ENCODE measurements at places on chromosomes 2 and 18. TPM values are rescaled to one million over a fixed set of nuclear protein-coding genes. Genes with fewer than 3 reads are reported as not detected.

PLA2R1 gene
- 0.78 TPM for total RNA-seq

ALPG gene
- 2.5 TPM for total RNA-seq

XDH gene
- total RNA-seq = 0.87 TPM

RAMP1 gene
- 2.7 TPM for total RNA-seq

CKAP2L gene
- total RNA-seq = 15.1 TPM

NCK2 gene
- total RNA-seq = 62.4 TPM

- H3K36me3 ChIP-seq = peaks cover 4% of the 10 kb centered on the region
- H3K4me3 ChIP-seq = no peak overlapping the region
- no peaks in the 10 kb centered on the region for H3K4me1 ChIP-seq
- no peaks in the 10 kb centered on the region for H3K27me3 ChIP-seq
- no peak overlapping the region for H3K27ac ChIP-seq
These were observed 25.2 kb downstream of the MOCOS start for GRCh38 chr18:36212301-36213171.

DNA sequence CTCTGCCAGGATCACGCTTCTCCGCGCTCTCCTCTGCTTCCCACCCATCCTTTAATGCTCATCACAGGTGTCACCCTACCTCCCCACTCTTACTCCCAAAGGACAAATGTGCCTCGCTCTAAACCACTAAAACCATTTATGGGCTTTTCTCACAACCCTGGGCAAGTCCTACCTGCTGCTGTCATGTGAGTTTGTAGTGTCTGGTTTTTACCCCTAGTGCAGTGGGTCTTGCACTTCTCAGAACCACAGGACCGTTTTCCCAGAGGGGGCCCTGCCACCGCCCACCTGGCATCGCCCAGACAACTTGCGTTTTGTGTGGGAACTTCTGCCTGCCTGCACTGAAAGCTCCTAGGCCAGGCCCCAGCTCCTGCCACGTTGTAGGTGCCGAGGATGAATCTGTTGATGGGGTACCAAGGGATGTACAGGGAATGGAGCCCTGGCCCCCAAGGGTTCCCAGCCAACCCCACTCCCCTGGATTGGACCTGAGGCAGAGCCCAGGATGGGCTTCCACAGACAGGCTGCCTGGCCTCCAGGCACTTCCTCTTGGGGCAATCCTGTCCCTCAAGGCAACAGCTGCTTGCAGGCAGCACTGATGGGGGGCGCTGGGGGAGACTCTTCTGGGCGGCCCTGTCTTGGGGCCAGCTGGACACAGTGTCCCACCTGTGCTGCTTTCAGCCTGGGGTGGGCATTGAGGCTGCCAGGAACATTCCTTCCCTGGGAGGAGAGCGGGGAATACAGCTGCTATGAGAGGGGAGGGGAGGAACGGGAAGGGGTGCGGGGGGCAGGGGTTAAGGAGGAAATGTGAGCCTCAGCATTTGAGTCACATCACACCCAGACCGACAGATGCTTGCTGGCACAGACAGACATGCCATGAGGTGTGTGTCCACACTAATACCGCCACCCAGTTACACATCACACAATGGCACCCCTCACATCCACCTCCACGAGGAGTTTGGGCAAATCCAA, 176.3 kb downstream of the ZFP36L2 start:
- H3K4me1 ChIP-seq = no peaks in the 10 kb centered on the region
- no peak for DNase-seq
- no peak overlapping the region for H3K27ac ChIP-seq
- no peaks in the 10 kb centered on the region for H3K36me3 ChIP-seq
- H3K27me3 ChIP-seq = no peaks in the 10 kb centered on the region

GRCh38 chr2:9235147-9236044, 28.8 kb downstream of the ASAP2 start:
- peaks cover 10% of the 10 kb centered on the region for H3K4me1 ChIP-seq
- H3K4me3 ChIP-seq = no peak overlapping the region
- H3K27me3 ChIP-seq = no peaks in the 10 kb centered on the region
- no peak for DNase-seq

- no peaks in the 10 kb centered on the region for H3K36me3 ChIP-seq
- no peak overlapping the region for H3K4me3 ChIP-seq
- no peak for DNase-seq
- no peak overlapping the region for H3K27ac ChIP-seq
These were observed 35.9 kb upstream of the SLC14A1 start for GRCh38 chr18:45688113-45688512.

- no peak for DNase-seq
- H3K4me3 ChIP-seq = peak overlapping the region; percentile 95
- peaks cover 16% of the 10 kb centered on the region for H3K4me1 ChIP-seq
- no peaks in the 10 kb centered on the region for H3K36me3 ChIP-seq
These were observed 465 bp upstream of the PLEKHA3 start for GRCh38 chr2:178479758-178480226.

- H3K4me1 ChIP-seq = no peaks in the 10 kb centered on the region
- no peak for DNase-seq
- no peaks in the 10 kb centered on the region for H3K27me3 ChIP-seq
- H3K4me3 ChIP-seq = no peak overlapping the region
These were observed 32.1 kb upstream of the SLC66A3 start for GRCh38 chr2:11123001-11123809.

GRCh38 chr2:203002054-203002821, 12.4 kb upstream of the NBEAL1 start:
- H3K27ac ChIP-seq = no peak overlapping the region
- DNase-seq = no peak
- H3K36me3 ChIP-seq = no peaks in the 10 kb centered on the region

- H3K4me3 ChIP-seq = no peak overlapping the region
- H3K36me3 ChIP-seq = no peaks in the 10 kb centered on the region
- H3K27ac ChIP-seq = no peak overlapping the region
- peaks cover 15% of the 10 kb centered on the region for H3K4me1 ChIP-seq
- no peaks in the 10 kb centered on the region for H3K27me3 ChIP-seq
These were observed 457.8 kb upstream of the MEX3C start for GRCh38 chr18:51655327-51655698.

GRCh38 chr2:143803936-143804335, 674.7 kb downstream of the ARHGAP15 start:
- no peaks in the 10 kb centered on the region for H3K27me3 ChIP-seq
- H3K36me3 ChIP-seq = no peaks in the 10 kb centered on the region

DNA sequence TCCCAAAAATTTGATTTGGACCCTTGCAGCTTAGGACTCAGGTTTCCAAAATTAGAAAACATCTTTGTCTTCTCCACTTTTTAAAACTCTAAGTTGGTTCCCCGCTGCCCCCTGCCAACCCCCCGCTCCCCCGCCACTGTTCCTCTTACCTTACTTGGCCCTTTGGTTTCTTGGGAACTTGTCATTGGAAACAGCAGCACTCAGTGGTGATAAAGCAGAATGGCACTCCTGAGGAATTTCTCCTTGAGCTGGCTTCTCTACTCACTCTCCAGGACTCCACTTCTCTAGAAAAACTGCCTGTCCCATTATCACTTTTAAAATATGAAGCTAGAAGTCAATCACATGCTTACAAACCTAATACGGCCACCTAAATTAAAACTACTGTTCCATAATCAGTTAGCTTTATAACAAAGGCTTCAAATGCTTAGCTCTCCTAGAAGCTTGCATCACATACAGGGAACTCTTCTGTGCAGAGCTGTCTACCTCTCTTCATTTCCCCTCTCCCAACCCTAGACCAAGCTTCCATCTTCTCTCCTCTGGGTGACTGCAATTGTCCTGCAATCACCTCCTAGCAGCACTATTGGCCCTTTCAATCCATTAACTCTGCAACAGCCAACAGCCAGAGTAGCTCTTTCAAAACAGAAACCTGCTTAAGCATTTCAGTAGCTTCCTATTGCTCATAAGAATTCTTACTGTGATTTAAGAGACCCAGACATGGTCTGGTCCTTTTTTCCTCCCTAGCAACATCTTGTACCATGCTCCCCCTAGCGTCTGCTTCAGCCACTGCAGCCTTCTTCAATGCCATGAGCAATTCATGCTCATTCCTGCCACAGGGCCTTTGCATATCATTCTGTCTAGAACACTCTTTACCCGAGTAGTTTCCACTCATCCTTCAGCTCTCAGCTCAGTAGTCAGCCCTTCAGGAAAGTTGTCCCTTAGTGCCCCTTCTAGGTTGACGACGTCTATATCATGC, 15.2 kb upstream of the PLEKHM3 start:
- H3K4me1 ChIP-seq = peaks cover 14% of the 10 kb centered on the region
- H3K27me3 ChIP-seq = no peaks in the 10 kb centered on the region
- H3K27ac ChIP-seq = peak overlapping the region; percentile 48
- DNase-seq = peak; percentile 91
- H3K36me3 ChIP-seq = no peaks in the 10 kb centered on the region
- no peak overlapping the region for H3K4me3 ChIP-seq

GRCh38 chr2:3519255-3520205, at the start of gene ADI1:
Gene ADI1 (minus strand): TSS chr2:3519531. CDS start chr2:3519487, 44 bp downstream.
- peak within 1 kb of the TSS; percentile 64 for H3K4me3 ChIP-seq
- H3K36me3 ChIP-seq = no peaks in the 10 kb centered on the region
- DNase-seq = peak; percentile 84
- H3K27me3 ChIP-seq = 0 out of 2 replicates have a peak, but pooled peaks cover 5% of the 10 kb centered on the region
- H3K27ac ChIP-seq = peak within 1 kb of the TSS; percentile 93

DNA sequence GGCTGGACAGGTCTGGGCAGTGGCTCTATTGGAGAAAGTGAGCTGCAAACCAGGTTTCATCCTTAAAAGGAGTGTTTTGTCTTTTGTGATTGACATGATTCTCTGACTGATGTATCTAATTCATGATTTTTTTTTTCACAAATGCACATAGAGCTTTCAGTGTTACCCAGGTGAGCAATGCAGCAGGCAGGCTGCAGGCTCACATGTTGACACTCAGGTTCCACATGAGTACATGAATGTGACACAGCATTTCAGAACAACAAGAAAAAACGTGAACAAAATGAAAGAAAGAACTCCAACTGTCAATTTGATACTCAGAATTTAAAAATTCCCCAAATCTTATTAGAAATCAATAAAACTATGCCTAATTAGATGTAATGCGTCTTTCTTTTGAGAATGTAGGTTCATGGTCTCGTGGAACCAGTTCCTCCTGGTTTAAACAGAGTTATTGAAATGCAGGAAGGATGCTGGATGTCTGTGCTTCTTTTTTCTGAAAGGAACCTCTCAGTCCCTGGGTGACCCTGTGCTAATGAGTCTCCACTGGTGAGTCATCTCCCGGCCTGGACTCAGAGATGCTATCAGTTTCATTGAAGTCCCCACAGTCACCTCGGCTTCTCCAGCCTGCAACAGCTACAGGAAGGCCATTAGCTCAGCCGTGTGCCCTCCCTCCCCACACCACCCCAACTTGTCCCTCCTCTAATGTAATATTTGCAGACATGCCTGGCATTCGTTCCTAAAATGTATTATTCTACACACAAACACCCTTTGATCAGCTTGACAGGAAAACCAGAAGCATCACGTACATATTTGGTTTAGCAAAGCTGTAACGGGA, 430.4 kb downstream of the LPIN1 start:
- H3K4me3 ChIP-seq = no peak overlapping the region
- H3K4me1 ChIP-seq = no peaks in the 10 kb centered on the region
- H3K36me3 ChIP-seq = no peaks in the 10 kb centered on the region
- no peaks in the 10 kb centered on the region for H3K27me3 ChIP-seq

DNA sequence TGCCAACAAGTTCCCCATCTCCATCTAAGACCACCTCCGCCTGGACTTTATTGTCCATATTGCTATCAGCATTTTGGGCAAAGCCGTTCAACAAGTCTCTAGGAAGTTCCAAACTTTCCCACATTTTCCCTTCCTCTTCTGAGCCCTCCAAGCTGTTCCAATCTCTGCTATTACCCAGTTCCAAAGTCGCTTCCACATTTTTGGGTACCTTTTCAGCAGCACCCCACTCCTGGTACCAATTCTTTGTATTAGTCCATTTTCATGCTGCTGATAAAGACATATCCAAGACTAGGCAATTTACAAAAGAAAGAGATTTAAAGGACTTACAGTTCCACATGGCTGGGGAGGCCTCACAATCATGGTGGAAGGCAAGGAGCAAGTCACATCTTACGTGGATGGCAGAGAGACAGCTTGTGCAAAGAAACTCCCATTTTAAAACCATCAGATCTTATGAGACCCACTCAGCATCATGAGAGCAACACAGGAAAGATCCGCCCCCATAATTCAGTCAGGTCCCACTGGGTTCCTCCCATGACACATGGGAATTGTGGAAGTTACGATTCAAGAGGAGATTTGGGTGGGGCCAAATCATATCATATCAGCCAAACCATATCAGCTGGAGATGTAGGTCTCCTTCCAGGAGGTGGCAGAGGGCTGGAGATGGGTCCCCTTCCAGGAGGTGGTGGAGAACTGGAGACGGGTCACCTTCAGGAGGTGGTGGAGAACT, 19.8 kb upstream of the TXNDC2 start:
- peaks cover 11% of the 10 kb centered on the region for H3K36me3 ChIP-seq
- no peaks in the 10 kb centered on the region for H3K27me3 ChIP-seq
- no peak for DNase-seq
- H3K4me3 ChIP-seq = no peak overlapping the region

DNA sequence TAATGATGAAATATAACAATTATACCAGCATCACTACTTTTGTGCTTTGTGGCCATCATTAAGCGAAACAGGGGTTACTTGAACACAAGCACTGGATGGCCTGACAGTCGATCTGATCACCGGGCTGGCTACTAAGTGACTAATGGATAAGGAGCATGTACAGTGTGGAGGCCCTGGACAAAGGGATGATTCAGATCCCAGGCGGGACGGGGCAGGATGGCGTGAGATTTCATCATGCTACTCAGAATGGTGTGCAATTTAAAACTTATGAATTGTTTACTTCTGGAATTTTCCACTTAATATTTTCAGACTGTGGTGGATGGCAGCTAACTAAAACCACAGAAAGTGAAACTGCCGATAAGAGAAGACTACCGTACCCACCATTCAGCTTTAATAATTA, 7.0 kb upstream of the CLIP4 start:
- H3K4me1 ChIP-seq = no peaks in the 10 kb centered on the region
- no peak for DNase-seq
- no peak overlapping the region for H3K4me3 ChIP-seq
- H3K36me3 ChIP-seq = no peaks in the 10 kb centered on the region
- H3K27ac ChIP-seq = no peak overlapping the region

- DNase-seq = no peak
- no peaks in the 10 kb centered on the region for H3K36me3 ChIP-seq
- H3K4me3 ChIP-seq = no peak overlapping the region
- peaks cover 20% of the 10 kb centered on the region for H3K4me1 ChIP-seq
- no peaks in the 10 kb centered on the region for H3K27me3 ChIP-seq
- H3K27ac ChIP-seq = no peak overlapping the region
These were observed 31.6 kb downstream of the MBD2 start for GRCh38 chr18:54192900-54193299.

GRCh38 chr2:113172721-113173541, 840 bp upstream of the PSD4 start:
- no peaks in the 10 kb centered on the region for H3K4me1 ChIP-seq
- H3K27ac ChIP-seq = no peak overlapping the region
- H3K4me3 ChIP-seq = no peak overlapping the region
- no peaks in the 10 kb centered on the region for H3K27me3 ChIP-seq

GRCh38 chr2:232333361-232334135, 45.0 kb upstream of the ALPP start:
- DNase-seq = peak; percentile 54
- no peak overlapping the region for H3K27ac ChIP-seq
- H3K4me3 ChIP-seq = no peak overlapping the region
- H3K36me3 ChIP-seq = no peaks in the 10 kb centered on the region
- H3K27me3 ChIP-seq = no peaks in the 10 kb centered on the region

- no peaks in the 10 kb centered on the region for H3K36me3 ChIP-seq
- peaks cover 32% of the 10 kb centered on the region for H3K4me1 ChIP-seq
- DNase-seq = peak; percentile 31
- no peak overlapping the region for H3K27ac ChIP-seq
- H3K4me3 ChIP-seq = no peak overlapping the region
These were observed 29.9 kb upstream of the IMPA2 start for GRCh38 chr18:11951390-11951851.

GRCh38 chr2:156158808-156159207, 173.7 kb downstream of the NR4A2 start:
- DNase-seq = no peak
- H3K27me3 ChIP-seq = no peaks in the 10 kb centered on the region
- no peak overlapping the region for H3K4me3 ChIP-seq
- peaks cover 60% of the 10 kb centered on the region for H3K4me1 ChIP-seq

Measured in GM23338 (cell line).